ENCODE measurements at places on chromosomes 5 and 9.

DNA sequence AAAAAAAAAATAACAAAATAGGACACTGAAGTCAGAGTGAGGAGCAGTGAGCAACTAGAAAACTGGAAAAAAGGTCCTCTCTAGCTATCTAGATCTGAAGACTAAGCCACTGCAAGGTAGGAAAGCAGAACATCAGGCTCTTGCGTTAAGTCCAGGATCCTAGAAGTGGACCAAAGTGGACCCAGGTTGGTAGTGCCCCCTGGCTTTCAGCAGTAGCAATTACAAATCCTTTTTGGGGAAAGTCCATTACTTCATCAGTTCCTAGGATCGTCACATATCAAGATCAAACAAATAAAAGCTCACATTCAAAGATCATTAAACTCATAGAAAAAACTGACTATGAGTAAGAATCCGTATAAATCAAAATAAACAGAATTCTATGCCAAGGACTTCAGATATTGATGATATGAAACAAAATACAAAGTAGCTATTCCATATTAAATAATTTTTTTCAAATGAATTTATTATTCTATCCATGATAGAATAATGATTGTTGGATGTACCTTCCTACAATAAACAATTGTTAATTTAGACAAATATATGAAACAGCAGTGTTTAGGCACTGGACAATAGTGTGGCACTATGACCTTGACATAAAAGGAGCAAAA, 6.5 kb upstream of the RICTOR start:
- DNase-seq: peak; percentile 64

DNA sequence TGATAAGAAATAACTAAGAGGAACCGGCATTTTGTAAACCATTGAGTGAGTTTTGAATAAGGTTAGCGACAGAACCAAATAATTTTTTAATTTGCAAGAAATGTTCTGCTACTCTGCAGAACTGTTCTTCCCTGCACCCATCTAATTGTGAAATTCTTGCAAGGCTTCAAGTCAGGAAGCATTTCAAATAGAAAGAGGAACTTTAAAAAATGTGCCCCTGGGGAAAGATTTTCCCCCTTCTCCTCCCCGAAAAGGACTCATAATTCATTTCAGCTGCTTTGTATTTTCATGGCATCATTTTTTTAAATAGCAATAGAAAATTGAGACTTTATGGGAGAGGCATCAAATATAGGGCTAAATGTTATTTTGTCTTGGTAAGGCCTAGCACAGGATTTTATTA, 180.9 kb upstream of the ANKRD55 start:
- DNase-seq: no peak

- no peak for DNase-seq
Observed at GRCh38 chr9:77215874-77216273, 38.5 kb downstream of the VPS13A start.

GRCh38 chr5:87741881-87742280, 329.2 kb upstream of the CCNH start:
- DNase-seq: no peak

- DNase-seq: peak; percentile 37
Observed at GRCh38 chr9:133737774-133738639, at the start of gene SARDH. SARDH (minus strand) TSS chr9:133738352; CDS start chr9:133734173, 4,179 bp downstream.

GRCh38 chr5:110716247-110717245, 9.9 kb downstream of the TMEM232 start:
- no peak for DNase-seq

GRCh38 chr5:163571744-163572143, 66.3 kb downstream of the MAT2B start:
- no peak for DNase-seq

GRCh38 chr5:149172261-149172660, 31.0 kb downstream of the ABLIM3 start:
- DNase-seq: no peak

DNA sequence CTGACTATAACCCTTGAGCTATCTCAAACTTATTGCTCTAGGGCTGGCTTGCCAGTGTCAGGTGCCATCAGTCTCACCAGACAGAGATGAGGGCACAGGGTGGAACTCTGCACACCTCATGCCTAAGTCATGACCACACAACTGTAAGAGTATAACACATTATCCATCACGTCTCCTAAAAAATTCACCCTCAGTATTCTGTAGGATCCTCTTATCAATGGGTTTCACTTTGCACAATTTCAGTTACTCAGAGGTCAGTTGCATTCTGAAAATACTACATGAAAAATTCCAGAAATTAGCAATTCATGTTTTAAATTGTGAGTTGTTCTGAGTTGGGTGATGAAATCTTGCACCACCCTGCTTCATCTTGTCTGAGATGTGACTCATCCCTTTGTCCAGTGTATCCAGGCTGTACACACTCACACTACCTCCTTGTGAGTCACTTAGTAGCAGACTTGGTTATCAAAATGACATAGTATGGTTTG, 690.9 kb upstream of the CDH18 start:
- no peak for DNase-seq
